ENCODE measurements at places on chromosomes 2 and 18. TPM values are rescaled to one million over a fixed set of nuclear protein-coding genes. Genes with fewer than 3 reads are reported as not detected.

The HEATR5B gene
- total RNA-seq = 31.0 TPM

GRCh38 chr2:86566158-86566820, 3.0 kb upstream of the CHMP3 start:
- no peak for DNase-seq

DNA sequence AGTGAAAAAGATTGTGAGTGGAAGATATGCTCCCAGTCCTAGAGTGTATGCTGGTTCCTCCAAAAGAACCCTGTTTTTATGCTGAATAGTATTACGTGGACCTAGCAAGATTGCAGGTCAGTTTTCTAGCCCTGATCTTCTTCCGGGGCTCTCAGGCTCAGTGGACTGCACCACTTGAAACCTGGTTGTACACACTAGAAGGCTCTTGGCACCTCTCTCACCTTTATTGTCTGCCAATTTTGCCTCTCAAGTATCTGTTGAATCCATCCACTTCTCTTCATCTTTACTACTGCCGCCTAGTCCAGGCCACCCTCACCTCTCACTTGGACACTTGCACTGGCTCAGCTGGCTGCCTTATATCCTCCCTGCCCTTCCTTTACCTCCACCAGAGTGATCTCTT, 16.8 kb downstream of the TTC39C start:
- no peak for DNase-seq

The GPR39 gene
- not detected for total RNA-seq

DNA sequence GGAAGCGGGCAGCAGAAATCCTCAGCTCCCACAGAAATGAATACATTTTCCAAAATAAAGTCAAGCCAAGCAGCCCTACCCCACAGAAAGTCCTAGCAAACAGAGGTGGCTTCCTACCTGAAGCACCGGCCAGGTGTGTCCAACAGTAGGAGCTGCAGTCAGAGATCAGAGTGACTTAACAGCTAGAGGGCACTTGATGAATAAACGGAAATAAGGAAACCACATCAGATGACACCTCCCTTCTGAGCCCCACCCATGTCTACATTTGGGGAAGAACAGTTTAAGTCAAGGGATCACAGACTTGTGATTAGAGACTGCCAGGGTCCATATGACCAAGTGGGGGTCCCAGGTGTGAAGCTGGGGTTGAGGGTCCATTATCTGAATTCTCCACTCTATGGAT, at the start of gene CXCR1:
CXCR1 (minus strand) TSS at position 172 of the 400 bp plus-strand sequence. CDS start 1,751 bp downstream, outside the sequence.
- no peak for DNase-seq

DNA sequence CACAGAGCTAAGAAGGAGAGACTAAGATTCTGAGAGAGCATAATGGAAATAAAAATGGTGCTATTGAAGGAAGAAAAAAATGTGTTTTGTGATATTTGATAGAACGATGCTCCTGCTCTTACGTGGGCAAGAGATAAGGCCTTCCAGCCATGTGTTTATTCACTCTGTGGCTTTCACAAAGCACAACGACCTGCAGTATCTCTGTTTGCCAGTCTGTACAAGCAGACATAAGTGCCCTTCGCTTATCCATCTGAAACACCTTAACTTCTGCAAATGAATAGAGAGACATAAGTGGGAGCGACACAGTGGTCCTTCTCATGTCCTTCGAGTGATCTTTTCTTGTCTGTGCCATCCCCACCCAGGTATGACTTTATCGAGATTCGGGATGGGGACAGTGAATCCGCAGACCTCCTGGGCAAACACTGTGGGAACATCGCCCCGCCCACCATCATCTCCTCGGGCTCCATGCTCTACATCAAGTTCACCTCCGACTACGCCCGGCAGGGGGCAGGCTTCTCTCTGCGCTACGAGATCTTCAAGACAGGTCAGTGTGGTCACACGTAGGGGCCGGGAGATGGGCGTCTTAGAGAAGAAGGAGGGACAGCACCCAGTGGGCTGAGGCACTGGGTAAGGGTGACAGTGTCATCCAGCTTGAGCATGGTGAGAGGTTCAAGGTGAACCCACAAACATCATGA, 33.7 kb downstream of the NRP2 start:
- no peak for DNase-seq

GRCh38 chr2:200985799-200986198, 22.3 kb upstream of the ORC2 start:
- no peak for DNase-seq

GRCh38 chr2:70941186-70941585, 5.5 kb downstream of the ATP6V1B1 start:
- DNase-seq = no peak

The ANKRD30BL gene
- total RNA-seq = not detected

- no peak for DNase-seq
Observed at GRCh38 chr2:168757223-168757622, 45.2 kb upstream of the NOSTRIN start.

The SULT1C4 gene
- total RNA-seq = 2.0 TPM

GRCh38 chr18:22203035-22203434, 33.6 kb downstream of the GATA6 start:
- DNase-seq = no peak

- DNase-seq = no peak
Observed at GRCh38 chr18:75129717-75130477, 79.0 kb downstream of the PTGR3 start.

DNA sequence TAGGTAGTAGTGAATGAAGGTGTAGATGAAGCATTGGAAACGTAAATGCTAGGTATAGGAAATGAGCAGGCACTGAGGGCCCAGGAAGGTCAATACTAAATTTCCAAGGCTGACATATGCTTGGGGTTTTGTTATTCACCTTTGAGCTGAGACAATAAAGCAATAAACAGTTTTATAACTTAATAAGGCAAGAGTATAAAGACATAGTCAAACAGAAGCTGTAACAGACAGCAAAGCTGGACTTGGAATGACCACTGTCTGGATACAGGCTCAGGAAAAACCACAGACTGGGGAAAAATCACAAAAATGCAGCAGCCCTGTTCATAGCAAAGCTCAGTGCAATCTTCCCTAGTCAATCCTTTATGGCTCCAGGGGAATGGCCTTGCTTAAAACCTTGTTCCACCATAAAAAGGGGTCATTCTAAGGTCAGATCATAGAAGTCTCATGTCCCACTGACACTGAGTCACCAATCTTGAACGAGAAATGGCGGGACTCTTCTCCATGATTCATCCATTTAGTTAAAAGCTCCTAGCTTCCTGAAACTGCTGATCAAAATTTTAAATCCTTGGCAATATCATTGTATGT, 493.3 kb downstream of the CMPK2 start:
- DNase-seq = no peak

GRCh38 chr2:64770781-64771334, 117.1 kb upstream of the SERTAD2 start:
- no peak for DNase-seq

The COL4A3 gene
- total RNA-seq = 5.5 TPM

The MDH1B gene
- 0.68 TPM for total RNA-seq

- peak; percentile 58 for DNase-seq
Observed at GRCh38 chr2:71563872-71564271, 110.5 kb downstream of the DYSF start.

DNA sequence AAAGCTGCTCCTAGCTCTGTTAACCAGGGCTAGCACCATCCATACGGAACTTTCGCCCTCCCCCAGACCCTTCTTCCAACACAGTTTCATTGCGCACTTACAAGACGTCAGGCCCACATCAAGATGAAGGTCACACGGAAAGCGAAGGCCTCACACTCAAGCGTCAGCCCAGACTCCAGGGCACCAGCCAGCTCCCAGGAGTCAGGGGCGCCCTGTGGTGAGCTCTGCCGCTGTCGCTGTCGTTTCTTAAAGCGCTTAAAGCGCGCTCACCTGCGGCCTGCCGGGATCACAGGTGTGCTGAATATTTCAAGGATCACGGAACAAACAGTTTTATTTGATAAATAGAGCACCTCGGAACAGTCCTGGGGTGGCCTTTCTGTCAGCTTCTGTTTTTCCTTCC, 163.1 kb downstream of the CDH20 start:
- DNase-seq = no peak

The TUBA3D gene
- 138 TPM for total RNA-seq

- DNase-seq = no peak
Observed at GRCh38 chr2:107091163-107091864, 205.3 kb upstream of the ST6GAL2 start.

DNA sequence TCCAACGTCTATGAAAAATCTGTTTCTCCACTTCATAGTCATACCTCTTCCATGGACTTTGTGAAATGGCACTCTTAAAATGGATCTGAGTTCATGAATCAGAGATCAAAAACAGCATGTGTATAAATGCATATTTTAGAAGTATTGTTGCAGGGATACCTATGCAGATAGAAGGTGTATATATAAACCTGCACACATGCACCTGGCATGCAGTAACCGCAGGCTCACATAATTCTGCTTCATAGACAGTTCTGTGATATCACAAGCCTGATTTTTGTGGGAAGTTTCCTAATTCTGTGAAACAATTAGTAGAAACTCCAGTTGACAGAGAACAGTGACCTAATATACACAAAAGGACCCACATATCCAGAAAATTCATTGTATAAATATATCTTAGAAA, 421.7 kb downstream of the TGIF1 start:
- no peak for DNase-seq

DNA sequence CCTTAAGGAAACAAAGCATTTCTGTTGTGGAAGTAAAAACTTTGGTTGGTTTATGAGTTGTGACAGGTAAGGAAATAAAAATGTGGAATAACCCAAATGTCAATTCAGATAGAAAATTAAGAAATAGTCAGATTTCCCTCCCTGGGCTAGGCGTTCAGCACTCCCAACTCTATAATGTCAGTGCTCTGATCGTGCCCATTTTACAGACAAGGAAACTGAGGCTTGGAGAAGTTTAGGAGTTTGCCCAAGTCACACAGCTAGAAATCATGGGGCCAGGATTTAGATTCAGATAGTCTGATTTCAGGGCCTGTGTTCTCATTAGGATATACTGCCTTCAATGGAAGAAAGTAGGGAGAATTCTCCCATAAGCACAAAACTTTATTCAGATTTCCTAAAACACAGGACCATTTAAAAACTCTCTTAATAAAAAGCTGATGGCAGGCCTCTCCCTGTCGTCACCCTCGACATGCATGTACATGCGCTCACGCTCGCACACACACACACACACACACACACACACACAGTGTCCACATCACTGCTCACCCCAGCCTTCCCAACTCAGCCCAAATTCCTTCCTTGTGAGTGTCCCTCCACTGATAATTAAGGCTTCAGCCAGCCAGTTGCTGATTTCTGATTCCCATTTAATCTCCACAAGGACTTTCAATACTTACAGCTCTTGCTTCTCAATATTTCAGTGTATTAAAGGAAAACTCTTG, 49.1 kb upstream of the SLC14A2 start:
- no peak for DNase-seq

The RAPH1 gene
- total RNA-seq = 15.1 TPM

DNA sequence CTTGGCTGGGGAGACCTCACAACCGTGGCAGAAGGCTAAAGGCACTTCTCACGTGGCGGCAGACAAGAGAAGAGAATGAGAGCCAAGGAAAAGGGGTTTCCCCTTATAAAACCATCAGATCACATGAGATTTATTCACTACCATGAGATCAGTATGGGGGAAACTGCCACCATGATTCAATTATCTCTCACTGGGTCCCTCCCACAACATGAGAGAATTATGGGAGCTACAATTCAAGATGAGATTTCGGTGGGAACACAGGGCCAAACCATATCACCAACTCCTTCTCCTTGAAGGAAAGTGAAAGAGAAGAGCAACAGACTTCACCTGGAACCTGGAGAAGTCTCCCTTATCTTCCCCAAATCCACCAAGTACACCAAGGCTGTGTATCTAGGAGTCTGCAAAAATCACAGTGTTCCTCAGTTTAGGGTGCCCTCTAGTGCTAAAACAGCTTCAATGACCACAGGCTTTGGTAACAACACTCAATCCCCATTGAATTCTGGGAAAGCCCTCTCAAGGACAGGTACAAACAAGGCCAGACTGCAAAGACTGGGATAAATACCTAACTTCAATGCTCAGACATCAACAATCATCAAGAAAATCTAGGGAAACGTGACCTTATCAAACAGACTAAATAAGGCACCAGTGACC, 148.8 kb upstream of the SRD5A2 start:
- no peak for DNase-seq

The CNTNAP5 gene
- total RNA-seq = not detected

GRCh38 chr2:32851777-32852439, 94.8 kb upstream of the LTBP1 start:
- no peak for DNase-seq

The ZSWIM2 gene
- total RNA-seq = not detected

The GCG gene
- total RNA-seq = not detected

- DNase-seq = no peak
Observed at GRCh38 chr2:165191096-165191728, 12.6 kb downstream of the SCN3A start.

The TUBA3E gene
- 80.0 TPM for total RNA-seq

- DNase-seq = no peak
Observed at GRCh38 chr2:132547090-132547687, 122.8 kb downstream of the LYPD1 start.

GRCh38 chr2:140363131-140363530, 1582.9 kb upstream of the NXPH2 start:
- DNase-seq = no peak

DNA sequence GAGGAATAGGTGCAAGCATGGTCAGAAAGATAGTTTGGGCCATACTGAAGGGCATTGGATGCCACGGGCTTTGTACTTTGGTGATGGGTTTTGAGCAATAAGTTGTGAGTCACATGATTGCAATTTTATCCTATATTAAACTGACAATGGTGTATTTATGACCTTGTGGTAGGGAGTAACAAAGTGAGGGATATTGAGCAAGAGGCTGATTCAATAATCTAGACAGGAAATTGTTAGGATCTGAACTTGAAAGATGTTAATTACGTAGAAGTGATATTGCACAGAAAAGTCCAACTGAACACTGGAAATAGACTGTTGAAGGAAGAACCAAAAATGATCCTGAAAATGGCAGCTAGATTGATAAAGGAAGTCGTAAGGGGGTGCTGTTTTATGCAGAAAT, 46.6 kb upstream of the TCF4 start:
- no peak for DNase-seq

DNA sequence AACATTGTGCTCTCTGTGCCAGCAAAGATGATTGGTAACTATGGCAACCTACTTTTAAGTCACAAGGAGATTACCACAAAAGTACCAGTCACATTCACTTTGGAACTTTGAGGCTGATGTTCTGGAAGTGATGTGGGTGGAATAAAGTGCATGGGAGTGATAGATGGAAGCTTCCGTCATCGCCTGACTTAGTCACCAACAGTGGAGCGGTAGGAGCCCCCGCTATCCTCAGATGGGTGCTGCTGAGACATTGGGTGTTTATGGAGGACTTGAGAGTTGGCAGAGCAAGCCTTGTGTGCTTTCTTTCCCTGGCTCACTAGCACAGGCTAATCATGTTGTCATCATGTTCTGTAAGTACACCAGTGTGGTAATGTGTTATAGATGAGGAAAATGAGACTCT, 4.6 kb downstream of the PPP1R7 start:
- no peak for DNase-seq

GRCh38 chr2:231036131-231036530, 1.2 kb upstream of the C2orf72 start:
- DNase-seq = no peak

- no peak for DNase-seq
Observed at GRCh38 chr2:166632616-166633015, 138.6 kb upstream of the SCN7A start.

DNA sequence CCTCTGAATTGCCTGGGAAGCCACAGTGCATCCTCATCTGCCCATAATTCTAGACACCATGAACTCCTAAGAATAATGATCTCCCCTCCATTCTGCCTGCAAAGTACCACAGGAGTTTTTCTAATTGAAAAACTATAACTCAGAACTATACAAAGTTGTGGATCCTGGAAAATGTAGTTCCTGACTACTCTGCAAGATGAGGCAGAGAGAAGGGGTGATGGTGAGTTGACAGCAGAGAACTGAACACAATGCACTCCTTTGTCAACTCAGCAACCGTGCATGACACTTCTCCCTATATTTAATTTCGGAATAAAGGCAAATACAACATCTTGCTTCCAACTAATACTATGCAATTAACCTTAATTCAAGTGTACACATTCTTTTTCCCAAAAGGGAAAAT, 471.1 kb upstream of the FAM98A start:
- DNase-seq = no peak

Data from Right ventricle myocardium inferior (tissue), 1 donor.